T1000 (cell line): ENCODE measurements at places on chromosomes 2 and 18.

DNA sequence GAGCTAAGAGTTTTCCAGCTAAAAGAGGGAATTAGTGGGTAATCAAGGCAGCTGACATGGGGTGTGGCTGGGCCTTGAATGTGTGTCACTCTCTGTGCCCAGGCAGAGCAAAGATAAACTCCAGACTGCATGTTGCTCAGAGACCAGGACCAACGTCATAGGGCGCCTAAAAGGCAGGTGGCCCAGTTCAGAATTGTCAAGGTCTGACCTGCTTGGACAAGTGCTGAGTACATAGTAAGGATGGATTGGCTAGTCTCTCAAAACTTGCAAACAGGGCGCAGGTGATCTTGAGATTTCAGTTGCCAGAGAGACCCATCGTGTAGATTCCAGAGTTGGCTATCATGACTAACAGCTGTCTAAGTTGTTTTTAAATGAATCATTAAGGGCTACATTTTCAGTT, 19.0 kb downstream of the CLUL1 start:
- DNase-seq: no peak

- no peak for DNase-seq
These were observed 1.4 kb downstream of the DOCK10 start for GRCh38 chr2:225040856-225041206.

DNA sequence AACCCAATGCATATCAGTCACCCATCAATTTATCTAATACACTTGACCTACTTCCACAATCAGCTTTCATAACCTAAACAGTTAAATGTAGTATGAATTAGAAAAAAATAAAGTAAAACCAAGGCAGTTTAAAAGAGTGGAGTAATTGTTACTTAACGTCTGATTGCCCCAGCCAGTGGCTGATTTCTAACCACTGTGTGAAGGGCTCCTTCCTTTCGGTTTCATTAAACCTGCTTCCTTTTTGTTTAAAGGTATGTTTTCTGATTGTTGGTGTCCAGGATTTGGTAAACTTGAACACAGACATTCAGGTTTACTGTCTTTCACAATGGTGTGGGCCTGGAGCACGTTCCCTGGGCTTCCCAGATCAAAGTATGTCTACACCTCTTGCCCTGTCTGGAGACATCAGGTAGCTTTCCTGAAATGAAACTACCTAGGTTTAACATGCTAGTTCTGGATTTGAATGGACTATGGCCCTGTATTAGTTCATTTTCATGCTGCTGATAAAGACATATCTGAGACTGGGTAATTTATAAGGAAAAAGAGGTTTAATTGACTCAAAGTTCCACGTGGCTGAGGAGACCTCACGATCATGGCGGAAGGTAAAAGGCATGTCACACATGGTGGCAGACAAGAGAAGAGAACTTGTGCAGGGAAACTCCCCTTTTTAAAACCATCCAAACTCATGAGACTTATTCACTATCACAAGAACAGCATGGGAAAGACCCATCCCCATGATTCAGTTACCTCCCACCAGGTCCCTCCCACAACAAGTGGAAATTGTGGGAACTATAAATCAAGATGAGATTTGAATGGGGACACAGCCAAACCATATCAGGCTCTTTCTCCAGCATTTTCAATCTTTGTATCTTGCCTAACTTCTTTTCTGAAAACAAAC, 605.2 kb upstream of the ID2 start:
- DNase-seq: no peak

DNA sequence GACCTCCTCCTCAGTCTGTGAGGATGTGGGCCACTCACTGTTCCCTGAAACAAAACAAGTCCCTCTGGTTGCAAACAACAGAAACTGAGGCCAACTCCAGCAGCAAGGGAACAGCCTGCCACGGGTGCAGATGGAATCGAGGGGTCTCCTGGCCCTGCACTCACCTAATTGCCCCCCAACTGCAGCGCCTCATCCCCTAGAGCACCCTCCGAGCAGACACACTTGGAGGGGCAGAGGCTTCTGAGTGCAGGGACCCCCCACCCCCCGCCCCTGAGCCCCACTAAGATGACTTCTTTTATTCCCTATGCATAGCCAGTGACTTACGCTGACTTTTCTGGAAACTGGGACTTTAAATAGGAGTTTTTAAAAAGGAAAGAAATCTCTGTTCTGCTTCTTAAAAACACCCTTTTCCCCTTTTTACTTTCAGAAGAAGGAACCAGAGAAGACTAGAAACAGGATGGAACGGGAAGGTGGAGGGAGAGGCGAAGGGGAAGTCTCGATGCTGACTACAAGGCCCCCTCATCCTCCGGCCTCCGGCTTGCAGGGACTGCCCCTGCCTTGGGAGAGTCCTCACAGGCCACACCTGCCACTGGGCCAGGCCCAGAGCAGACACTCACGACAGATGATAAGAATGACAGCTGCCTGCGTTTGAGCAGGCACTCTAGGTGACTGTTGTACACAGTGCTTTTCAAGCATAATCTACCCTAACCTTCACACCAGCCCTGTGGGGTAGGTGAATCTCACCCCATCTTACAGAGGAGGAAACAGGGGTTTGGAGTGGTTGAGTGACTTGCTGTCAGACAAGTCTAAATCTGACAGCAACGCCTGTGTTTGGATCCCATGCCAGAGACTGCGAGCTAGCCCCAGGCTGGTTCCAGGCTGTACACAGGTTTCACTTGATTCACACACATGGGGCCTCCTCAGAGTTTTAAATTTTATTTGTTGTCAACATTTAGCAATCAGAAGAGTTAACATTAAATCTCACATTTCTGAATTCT, 28.2 kb upstream of the BIN1 start:
- DNase-seq: no peak
